Stimulated activated CD4-positive, alpha-beta T cell treated with anti-CD3 and anti-CD28 coated beads, Interleukin-12 subunit alpha, Interleukin-12 subunit beta, amount 100 ng/mL, for 4 hours (primary cell): ENCODE measurements at places on chromosomes 1 and 21.

- no peak for DNase-seq
Observed at GRCh38 chr1:40757084-40757483, 26.5 kb upstream of the KCNQ4 start.

- no peak for DNase-seq
Observed at GRCh38 chr1:111511370-111511769, 7.9 kb upstream of the ADORA3 start.

GRCh38 chr1:168980656-168981055 lies 125.8 kb upstream of the ATP1B1 start:
- no peak for DNase-seq

DNA sequence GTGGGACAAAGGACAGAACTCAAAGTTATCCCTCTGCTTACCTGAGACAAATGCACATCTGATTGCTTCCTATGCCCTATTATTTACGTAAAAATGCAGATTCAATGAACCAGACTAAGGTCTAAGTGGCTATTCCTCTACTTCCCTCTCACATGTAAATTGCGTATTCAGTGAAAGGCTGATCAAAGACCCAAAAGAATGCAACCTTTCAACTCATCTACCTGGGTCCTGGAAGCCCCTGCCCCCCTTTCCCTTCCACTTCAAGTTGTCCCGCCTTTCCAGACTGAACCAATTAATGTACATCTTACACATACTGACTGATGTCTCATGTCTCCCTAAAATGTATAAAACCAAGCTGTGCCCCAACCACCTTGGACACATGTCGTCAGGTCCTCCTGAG lies 14.6 kb downstream of the SSX2IP start:
- no peak for DNase-seq

GRCh38 chr1:43329995-43330751 lies 7.4 kb upstream of the MPL start:
- peak; percentile 51 for DNase-seq

- no peak for DNase-seq
Observed at GRCh38 chr1:182574156-182574555, 14.9 kb downstream of the RNASEL start.

DNA sequence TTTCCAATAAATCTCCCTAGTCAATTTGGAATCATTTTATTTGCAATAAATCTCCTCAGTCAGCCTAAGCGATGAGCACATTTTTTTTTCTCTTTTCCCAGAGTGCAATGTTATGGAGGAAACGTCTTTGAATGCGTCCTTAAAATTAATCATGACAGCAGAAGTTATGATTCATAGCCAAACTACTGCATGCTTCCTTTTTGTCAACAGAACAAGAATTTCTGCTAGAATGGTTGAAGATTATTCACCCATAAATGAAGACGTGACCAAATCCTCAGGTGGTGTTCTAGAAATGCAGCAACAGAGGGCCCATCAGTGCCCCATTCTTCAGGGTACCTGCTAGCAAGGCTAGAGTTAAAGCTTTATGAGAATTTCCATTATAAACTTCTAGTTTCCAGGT lies 407.9 kb upstream of the PKN2 start:
- no peak for DNase-seq

DNA sequence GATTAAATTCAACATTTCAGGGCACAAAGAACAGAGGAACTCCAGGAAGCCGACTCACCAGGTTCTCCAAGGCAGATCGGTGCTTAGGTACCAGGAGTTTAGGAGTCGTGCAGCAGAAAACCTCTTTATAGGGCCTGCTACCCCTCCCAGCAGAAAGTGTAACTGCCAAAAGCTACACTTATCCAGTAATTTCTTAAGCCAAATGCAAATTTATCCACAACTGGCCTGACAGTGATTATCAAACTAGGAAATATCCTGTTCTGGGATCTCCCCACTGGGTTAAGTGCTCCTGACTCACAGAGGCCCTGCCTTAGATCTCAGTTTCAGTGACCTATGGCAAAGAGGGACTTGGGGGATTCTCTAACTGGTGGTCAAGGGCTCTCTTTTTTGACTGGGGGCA lies at the start of gene SPRR2F:
Gene SPRR2F (minus strand): TSS at position 101 of the 400 bp plus-strand sequence. CDS start 783 bp downstream, outside the sequence.
- DNase-seq, result no peak

DNA sequence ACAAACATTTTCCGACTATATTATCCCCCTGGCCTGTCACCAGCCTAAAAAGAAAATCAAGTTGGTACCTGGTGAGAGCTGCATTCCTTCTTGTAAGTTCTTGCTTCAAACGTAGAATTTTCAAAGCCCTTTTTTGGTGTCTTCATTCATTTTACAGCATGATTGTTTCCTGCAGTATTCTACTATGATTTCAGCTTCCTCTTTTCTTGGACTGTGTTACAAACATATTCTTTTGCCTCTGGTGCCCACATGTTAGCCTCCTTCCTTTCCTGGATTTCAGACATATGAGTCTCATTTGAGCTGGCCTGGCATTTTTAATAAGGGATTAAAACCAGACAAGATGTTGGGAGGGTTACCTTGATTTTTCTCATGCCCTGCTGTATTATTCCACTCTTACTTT lies 142.5 kb downstream of the PIGK start:
- DNase-seq, result no peak

- no peak for DNase-seq
Observed at GRCh38 chr1:231161667-231162296, at the start of gene TRIM67. Gene TRIM67, plus strand, starts transcription at chr1:231162058. Its CDS starts 912 bp downstream, at chr1:231162970.

DNA sequence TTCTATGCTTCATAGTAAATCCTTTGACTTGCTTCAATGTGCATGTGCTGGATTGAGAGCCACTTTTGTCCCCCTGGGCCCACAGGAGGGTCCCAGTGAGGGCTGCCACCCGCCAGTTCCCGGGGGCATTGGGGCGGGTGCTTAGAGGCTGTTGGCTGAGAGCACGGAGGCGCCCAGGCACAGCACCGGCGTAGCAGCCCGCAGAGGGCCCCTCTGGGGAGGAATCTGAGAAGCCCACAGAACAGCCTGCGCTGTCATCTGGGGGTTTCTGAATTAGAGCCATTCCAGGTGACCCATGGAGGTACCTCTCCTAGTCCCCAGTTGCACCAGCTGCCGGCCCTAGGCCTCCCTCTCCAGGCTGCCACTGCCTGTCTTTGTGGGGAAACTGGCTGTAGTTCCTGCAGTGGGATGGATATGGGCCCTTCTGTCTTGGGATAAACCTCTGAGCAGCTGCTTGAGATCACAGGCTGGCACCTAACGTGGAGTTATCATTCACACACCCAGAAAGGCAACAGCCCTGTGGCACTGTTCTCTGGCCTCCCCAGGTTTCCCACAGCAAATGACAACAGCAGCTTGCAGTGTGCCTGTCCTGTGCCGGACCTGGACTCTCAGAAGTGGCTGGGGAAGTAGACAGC lies 39.5 kb downstream of the TMEM51 start:
- DNase-seq, result no peak

- DNase-seq, result no peak
Observed at GRCh38 chr21:41972511-41973205, 18.8 kb upstream of the C2CD2 start.

GRCh38 chr1:228108742-228109072 lies 392 bp downstream of the MRPL55 start:
- no peak for DNase-seq

DNA sequence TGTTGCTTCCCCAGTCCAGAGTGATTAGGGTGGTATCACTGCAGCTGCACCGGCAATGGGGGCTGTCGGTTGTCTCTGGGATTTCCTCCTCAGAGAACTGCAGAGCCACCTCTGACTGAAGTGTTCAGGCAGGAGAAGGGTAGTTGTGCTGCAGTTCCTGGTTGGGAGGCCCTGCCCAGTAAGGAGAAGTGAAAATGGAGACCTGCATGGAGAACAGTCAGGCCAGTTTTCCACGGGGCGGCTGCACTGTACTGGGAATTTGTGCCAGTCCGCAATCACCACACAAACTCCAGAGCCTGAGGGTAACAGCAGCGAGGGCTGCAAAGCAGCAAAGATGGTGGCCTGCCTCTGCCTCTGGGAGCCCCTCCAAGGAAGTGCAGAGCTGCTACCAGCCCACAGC lies 58.1 kb upstream of the CCDC190 start:
- no peak for DNase-seq

- DNase-seq, result no peak
Observed at GRCh38 chr1:59178339-59179187, 118.3 kb upstream of the FGGY start.

GRCh38 chr1:33147997-33148314 lies 33.9 kb downstream of the TRIM62 start:
- DNase-seq, result no peak

DNA sequence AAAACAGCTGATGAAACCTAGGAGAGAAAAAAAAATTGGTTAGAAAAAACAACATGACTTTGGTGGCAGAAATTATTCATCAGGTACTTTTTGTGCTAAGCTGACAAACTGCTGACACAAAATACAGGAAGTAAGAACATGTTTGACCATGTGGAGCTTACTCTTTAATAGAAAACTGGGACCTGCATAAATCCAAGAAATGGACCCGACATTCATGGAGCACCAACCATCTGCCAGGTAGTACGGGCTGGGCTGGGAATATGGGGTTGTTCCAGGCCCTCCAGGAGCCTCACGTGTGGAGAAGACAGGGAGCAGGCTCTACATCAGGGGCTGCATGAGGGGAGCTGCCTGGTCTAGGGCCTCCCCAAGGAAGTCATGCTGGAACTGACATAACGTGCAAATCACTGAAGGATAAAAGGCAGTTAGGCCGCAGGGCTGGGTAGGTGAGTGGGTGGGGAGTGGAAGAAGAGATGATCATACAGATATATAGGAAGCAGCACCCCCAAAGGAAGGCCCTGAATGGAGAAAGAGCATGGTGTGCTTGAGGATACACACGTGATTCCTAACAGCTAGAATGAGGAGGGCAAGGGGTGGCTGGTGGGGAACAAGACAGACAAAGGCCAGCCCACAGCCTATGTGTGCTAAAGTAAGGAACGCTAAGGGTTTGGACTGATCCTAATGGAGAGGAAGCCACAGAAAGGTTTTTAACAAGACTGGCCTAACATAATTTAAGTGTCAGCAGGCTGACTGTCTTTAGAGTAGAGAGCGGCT lies 26.1 kb downstream of the CD58 start:
- no peak for DNase-seq

- DNase-seq, result no peak
Observed at GRCh38 chr1:184367427-184368038, 19.3 kb upstream of the C1orf21 start.

- DNase-seq, result no peak
Observed at GRCh38 chr1:156248323-156248683, 447 bp upstream of the PAQR6 start.

DNA sequence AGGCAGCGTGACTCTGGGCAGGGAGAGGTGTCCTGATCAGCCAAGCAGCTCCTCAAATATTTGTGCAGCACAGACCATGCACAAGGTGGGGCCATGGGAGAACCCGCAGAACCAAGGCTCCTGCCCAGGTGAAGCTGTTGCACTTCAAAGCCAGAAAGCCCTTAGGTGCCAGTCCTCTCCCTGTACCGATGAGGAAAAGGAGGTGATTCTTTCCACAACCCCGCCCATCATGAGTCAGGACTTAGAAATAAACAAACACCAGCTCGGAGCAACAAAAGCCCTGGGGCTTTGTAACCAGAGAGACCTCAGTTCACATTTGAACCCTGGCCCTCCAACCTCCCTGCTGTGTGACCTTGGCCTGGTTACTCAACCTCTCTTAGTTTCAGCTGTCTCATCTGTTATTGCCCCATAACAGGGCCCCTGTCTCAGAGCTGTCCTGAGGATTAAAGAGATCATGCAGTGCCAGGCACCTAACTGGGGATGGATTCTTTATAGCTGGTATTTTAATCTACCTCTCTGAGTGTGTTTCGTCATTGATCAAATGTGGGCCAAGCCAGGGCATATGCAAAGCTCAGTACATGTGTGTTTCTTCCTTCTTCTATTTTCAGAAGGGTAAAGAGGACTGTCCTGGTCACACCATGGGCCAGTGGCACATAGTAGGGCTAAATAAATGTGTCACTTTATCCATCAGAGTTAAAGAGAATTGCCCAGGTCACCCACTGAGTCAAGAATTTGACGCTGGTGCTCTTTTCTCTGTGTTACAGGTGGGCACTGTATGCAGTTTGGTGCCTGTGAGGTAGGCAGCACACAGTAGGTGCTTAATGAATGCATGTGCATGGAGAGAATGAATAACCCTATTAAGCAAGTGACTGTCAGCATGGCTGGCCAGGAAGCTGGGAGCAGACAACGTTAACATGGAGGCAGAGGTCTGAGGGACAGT lies 1.4 kb downstream of the LDLRAD1 start:
- no peak for DNase-seq
